Stimulated activated CD8-positive, alpha-beta memory T cell treated with anti-CD3 and anti-CD28 coated beads, Interleukin-7, amount 100 ng/mL, for 48 hours (primary cell): ENCODE measurements at places on chromosomes 3 and 15.

- no peak for DNase-seq
These were observed 11.5 kb downstream of the TLR9 start for GRCh38 chr3:52213901-52214300.

- no peak for DNase-seq
These were observed 20.3 kb downstream of the CALML4 start for GRCh38 chr15:68184616-68185480.

DNA sequence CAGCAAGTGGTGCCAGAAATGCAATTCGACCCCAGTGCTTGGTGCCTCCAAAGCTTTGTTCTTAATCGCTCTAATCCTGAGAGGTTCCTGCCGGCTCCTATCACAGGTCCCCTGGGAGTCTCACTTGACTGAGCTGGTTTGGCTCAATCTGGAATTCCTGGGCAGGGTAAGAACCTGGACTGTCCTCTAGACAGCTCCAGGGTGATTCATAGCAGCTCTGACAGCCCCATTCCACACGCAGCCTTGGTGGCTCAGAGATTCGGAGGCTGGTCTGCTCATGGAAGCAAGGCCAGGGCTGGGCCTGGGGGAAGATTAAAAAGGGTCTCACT lies 37.9 kb downstream of the MYO5C start:
- no peak for DNase-seq

GRCh38 chr3:38203690-38204089 lies 38.4 kb downstream of the OXSR1 start:
- no peak for DNase-seq

DNA sequence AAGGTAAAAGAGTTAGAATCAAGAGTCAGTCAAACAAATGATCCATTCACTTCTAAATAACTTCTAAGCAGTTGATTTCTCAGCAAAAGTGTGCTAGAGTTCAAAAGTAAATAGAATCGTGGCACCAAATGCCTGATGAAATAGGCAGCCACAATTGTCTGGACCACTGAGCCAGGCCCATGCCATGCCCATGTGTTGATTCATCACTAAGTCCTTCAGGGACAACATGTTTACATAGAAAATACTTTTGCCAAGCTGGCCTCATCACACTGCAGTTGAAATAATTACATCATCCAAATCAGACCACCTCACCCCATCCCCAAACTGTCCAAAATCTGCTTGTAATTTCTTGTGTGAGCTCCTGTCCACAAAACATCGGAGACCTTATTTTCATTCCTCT lies 216.3 kb downstream of the IGSF11 start:
- DNase-seq = no peak

DNA sequence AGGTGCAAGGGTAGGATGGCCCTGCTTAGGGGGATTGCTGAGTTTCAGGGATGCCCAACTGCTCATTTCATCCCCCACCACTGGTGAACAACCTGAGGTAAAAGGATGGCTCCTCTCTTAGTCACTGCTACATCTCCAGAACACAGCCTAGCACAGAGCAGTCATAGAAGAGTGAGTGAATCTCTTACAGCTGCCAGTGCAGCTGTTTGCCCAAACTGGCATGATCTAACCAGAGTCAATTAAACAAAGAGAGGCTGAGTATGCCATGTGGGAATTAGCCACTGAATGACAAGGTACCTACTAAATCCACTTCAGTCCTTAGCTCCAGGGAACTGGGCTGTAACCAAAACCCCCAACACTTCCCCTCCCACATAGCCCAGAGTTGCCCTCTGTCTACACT lies 6.8 kb upstream of the NCKIPSD start:
- no peak for DNase-seq

GRCh38 chr3:124813541-124813940 lies 73.6 kb downstream of the ITGB5 start:
- no peak for DNase-seq
